Hair follicle dermal papilla cell (primary cell): ENCODE measurements at places on chromosomes 11 and 22. TPM values are rescaled to one million over a fixed set of nuclear protein-coding genes. Genes with fewer than 3 reads are reported as not detected.

The SAA1 gene
- total RNA-seq = not detected in 2 replicates

The FAM83F gene
- under 0.01 TPM in 2 replicates for total RNA-seq

The P2RX3 gene
- total RNA-seq = not detected in 2 replicates

The GAS2L1 gene
- total RNA-seq = 25.8 and 33.5 TPM in 2 replicates

The OR10A5 gene
- total RNA-seq = not detected in 2 replicates

The KLHL35 gene
- 1.5 and 2.2 TPM in 2 replicates for total RNA-seq

The INS gene
- total RNA-seq = not detected in 2 replicates

The BEST1 gene
- 5.2 and 5.5 TPM in 2 replicates for total RNA-seq

The LRRC56 gene
- total RNA-seq = 0.65 and 0.85 TPM in 2 replicates

The DDTL gene
- 0.61 TPM in 1 of 2 replicates, not detected in the other for total RNA-seq

The MIOX gene
- total RNA-seq = not detected in 2 replicates

The PRR5L gene
- 26.0 and 28.1 TPM in 2 replicates for total RNA-seq

The RAB36 gene
- total RNA-seq = 7.6 and 10.8 TPM in 2 replicates

The OR52E8 gene
- not detected in 2 replicates for total RNA-seq

The KCNJ1 gene
- 0.12 TPM in 1 of 2 replicates, not detected in the other for total RNA-seq

The C22orf15 gene
- total RNA-seq = 1.8 and 2.2 TPM in 2 replicates

The OR5AS1 gene
- not detected in 2 replicates for total RNA-seq

The IGF2 gene
- 0.85 and 1.9 TPM in 2 replicates for total RNA-seq

The CRYBB1 gene
- not detected in 2 replicates for total RNA-seq

The CCDC116 gene
- 0.61 and 0.65 TPM in 2 replicates for total RNA-seq

The MS4A12 gene
- total RNA-seq = not detected in 2 replicates

The AQP11 gene
- 0.85 and 1.1 TPM in 2 replicates for total RNA-seq

The FLRT1 gene
- under 0.01 and 0.32 TPM in 2 replicates for total RNA-seq

The OR6M1 gene
- total RNA-seq = not detected in 2 replicates

The KRTAP5-2 gene
- not detected in 2 replicates for total RNA-seq

The MUC2 gene
- total RNA-seq = not detected in 2 replicates

The SOX6 gene
- 1.2 and 2.1 TPM in 2 replicates for total RNA-seq

The C11orf65 gene
- 0.81 and 1.5 TPM in 2 replicates for total RNA-seq

The TMEM121B gene
- total RNA-seq = under 0.01 TPM in 1 of 2 replicates, not detected in the other

The PIM3 gene
- 30.2 and 35.9 TPM in 2 replicates for total RNA-seq

The RIC3 gene
- total RNA-seq = not detected in 2 replicates
